RKO (cell line): ENCODE measurements at places on chromosomes 6 and 20.

DNA sequence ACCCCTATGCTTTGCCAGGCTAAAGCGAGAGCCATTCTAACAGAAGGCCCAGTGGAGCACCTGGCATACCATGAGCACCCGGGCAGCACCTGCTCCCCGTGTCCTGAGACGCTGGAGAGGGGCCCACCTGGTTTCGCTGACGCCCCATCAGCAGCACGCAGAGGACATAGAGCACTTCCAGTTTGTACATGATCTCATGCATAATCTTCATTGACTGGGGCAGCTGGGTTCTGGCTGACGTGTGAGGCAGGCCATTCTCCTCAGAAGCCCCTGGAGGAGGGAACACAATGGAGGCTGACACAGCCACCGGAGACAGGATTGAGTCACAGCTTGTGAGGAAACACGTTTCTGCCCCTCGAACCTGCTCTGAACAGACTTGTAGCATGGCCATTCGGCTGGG lies 65.4 kb downstream of the MYH7B start:
- DNase-seq: no peak

DNA sequence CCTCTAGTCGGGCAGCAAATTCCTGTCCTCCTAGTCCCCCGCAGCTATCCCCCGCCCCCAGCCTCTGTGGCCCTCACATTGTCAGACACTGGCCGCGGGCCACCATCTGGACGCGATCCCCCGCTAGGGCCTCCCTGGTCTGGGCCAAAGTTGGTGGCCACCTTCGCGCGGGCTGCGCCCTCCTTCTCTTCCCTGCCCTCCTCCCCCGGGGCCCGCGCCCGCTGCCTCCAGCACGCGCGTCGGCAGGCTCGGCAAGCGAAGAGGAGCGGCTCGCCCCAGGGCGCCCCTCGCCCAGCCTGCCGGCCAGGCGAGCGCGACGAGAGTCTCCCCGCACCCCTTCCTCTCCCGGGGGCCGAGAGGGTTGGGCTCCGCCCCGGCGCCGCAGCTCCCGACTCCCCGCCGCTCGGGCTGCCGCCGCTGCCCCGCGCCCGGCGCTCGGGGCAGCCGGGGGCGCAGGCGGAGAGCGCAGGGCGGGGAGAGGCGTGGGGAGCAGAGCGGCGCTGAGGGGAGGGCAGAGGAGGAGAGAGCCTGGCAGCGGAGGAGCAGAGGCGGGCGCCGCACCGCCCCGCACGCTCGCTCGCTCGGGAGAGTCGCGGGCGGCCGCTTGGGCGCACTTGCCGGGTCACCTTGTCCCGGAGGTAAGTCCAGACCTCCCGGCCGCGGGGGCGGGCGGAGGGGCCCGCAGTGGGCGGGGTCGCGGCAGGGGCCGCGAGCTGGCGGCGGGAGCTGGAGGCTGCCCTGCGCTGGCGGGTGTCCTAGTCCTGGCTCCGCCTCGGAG lies at the start of gene SYNDIG1:
Gene SYNDIG1 (plus strand): TSS at position 514 of the 778 bp plus-strand sequence. CDS start 73,469 bp downstream, outside the sequence.
- no peak for DNase-seq

- no peak for DNase-seq
These were observed 603.9 kb upstream of the SLC35B3 start for GRCh38 chr6:9039258-9039657.

GRCh38 chr6:41190791-41191190 lies 10.2 kb downstream of the TREML2 start:
- no peak for DNase-seq

DNA sequence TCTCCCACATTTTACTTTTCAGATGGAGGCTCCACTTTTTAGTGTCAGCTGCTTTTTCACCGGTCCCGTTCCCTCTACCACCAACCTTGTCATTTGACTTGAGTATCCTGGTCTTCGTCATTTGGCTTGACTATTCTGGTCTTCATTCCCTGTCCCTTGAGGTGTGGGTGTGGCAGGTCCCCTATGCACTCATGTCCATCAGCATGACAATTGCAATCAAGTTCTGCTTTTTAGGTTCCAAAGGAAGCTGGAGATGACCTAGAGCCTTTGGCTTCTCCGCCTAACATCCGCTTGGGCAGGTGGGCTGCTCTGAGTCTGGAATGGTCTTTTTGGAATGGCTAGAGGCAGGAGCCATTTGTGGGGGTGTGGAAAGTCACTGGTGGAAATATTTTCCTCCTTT lies 99.8 kb upstream of the MLN start:
- DNase-seq: no peak
